ENCODE measurements at places on chromosomes 6 and 20.

- no peaks in the 10 kb centered on the region for H3K4me1 ChIP-seq
- no peak overlapping the region for H3K4me3 ChIP-seq
- no peak overlapping the region for H3K27ac ChIP-seq
- H3K27me3 ChIP-seq, result no peaks in the 10 kb centered on the region
- no peaks in the 10 kb centered on the region for H3K36me3 ChIP-seq
Measured at GRCh38 chr6:115310156-115310555, 750.5 kb downstream of the FRK start.

GRCh38 chr20:40673442-40673841, 15.6 kb downstream of the MAFB start:
- H3K27ac ChIP-seq, result no peak overlapping the region
- peaks cover 25% of the 10 kb centered on the region for H3K27me3 ChIP-seq
- no peak overlapping the region for H3K4me3 ChIP-seq
- no peaks in the 10 kb centered on the region for H3K4me1 ChIP-seq

DNA sequence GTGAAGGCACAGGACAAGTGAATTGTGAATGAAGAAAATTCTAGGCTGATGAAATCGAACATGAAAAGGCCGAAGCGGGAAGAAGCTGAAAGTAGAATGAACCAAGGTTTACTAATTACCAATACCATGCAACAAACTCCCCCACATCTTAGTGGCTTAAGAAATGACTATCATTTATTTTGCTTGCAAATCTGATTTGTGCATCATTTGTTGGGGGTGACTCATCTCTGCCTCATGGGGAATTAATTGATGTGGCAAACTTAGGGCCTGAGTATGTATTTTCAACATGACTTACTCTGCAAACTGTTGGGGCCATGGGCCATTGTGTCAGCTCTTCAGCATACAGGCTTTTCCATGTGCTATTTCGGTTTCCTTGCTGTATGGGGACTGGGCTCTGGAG, 26.8 kb downstream of the PPP1R14C start:
- no peak overlapping the region for H3K4me3 ChIP-seq
- H3K27me3 ChIP-seq, result no peaks in the 10 kb centered on the region
- no peak for DNase-seq
- no peak overlapping the region for H3K27ac ChIP-seq
- H3K36me3 ChIP-seq, result no peaks in the 10 kb centered on the region
- H3K4me1 ChIP-seq, result no peaks in the 10 kb centered on the region

DNA sequence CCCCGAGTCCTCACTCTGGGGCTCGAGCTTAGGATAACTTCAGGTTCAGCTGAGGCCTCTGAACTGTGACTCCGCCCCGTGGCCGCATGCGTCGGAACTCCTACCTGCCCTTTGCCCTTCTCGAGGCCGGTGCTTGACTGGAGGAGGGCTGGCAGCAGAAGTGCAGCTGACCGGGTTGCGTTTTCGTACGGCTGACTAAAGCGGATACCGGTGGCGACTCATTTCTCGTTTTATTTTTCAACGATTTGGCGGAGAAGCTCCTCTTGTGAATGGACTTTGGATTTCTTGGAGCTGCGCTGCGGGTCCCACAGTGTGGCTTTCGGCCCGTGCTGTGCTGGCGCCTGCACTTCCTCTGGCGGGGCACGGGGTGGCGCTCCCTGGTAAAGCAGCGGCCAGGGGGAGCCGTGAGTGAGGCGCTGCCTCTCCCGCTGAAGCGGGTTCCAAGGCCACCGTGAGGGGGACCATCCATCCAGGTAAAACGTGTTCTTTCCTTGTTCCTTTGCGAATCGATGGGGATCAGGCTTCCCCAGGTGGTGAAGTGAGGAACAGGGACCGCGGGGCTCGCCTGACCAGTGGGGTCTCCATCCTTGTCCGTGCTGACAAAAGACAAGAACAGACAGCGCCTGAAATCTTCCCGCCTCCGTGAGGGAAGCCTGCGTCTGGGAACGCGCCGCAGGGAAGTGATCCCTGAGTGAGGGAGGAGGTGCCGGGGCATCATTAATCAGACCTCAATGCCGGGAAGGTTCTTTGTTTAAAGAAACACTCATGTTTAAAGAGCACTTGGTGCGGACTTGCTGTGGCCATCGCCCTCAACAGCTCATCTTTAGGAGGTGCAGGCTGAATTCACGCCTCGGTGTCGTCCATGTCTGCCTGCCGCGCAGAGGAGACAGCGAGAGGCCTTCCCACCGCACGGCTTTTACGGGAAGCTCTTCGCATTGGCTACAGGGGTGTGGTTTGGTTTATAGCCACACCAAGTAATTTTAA, 38.8 kb downstream of the ERMARD start:
- peaks cover 6% of the 10 kb centered on the region for H3K27me3 ChIP-seq
- peak overlapping the region; percentile 80 for H3K27ac ChIP-seq
- no peaks in the 10 kb centered on the region for H3K36me3 ChIP-seq
- peak; percentile 93 for DNase-seq

DNA sequence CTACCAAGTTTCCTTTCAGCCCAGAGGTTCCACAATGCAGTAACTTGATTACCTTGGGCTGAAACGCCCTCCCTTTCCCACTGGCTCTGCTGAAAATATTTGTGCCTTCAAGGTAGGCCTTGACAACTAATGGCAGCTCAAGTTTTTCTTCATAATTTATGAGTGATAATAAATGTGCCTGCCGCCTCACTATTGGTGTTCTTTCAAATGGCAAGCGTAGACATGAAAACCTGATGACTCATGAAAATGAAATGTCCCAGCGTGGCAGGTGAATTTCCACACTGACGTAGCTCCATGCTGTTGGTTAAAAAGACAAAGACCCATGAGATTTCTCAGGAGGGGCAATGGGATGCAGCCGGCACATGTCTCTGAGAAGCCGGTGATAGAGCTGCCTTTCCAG, 107.2 kb upstream of the GGTLC1 start:
- no peaks in the 10 kb centered on the region for H3K27me3 ChIP-seq
- no peaks in the 10 kb centered on the region for H3K36me3 ChIP-seq
- H3K4me3 ChIP-seq, result no peak overlapping the region
- H3K4me1 ChIP-seq, result peaks cover 6% of the 10 kb centered on the region

GRCh38 chr20:6075428-6076219, 21.8 kb upstream of the LRRN4 start:
- no peak for DNase-seq
- no peaks in the 10 kb centered on the region for H3K27me3 ChIP-seq
- no peak overlapping the region for H3K27ac ChIP-seq
- no peaks in the 10 kb centered on the region for H3K4me1 ChIP-seq

- no peak for DNase-seq
- no peak overlapping the region for H3K27ac ChIP-seq
- no peaks in the 10 kb centered on the region for H3K36me3 ChIP-seq
- H3K4me3 ChIP-seq, result peak overlapping the region; percentile 67
Measured at GRCh38 chr20:8361006-8361652, 229.1 kb downstream of the PLCB1 start.

DNA sequence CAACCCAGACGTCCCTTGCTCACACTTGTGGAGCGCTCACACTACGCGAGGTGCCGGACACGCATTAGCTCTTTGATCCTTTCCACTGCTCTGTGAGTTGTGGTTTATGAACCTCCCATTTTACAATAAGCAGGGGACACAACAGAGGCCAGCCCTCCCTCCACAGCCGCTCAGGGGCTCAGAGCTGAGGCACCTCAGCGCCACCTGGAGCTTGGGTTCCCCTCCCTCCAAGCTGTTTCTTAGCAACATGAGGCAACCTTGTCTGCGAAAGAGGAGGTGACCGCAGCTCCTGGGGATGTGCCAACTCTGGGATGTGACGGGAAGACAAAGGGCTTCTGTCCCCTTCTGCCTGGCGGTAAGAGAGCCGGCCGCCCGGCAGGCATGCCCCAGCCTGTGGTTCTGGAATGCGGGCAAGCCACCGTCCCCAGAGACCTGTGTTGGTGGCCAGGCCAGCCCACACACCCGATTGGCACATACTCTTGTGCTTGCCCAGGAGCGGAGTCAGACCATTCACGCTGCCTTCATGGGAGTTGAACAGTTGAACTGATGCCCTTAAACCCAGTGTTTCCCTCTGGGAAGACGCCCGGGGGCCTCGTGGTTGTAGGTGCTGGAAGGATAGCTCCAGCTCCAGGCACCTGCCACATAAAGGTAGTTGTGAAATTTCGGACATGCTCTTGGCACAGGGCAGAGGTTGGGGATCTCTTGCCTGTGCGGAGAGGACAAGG, 44.5 kb downstream of the RBM38 start:
- no peak overlapping the region for H3K4me3 ChIP-seq
- H3K27ac ChIP-seq, result no peak overlapping the region

GRCh38 chr20:19775353-19776253, 17.5 kb downstream of the RIN2 start:
- DNase-seq, result no peak
- H3K4me3 ChIP-seq, result no peak overlapping the region
- H3K36me3 ChIP-seq, result no peaks in the 10 kb centered on the region
- H3K4me1 ChIP-seq, result no peaks in the 10 kb centered on the region
- H3K27me3 ChIP-seq, result no peaks in the 10 kb centered on the region

- no peak for DNase-seq
- no peak overlapping the region for H3K27ac ChIP-seq
- H3K4me1 ChIP-seq, result no peaks in the 10 kb centered on the region
- H3K36me3 ChIP-seq, result peaks cover 17% of the 10 kb centered on the region
- no peak overlapping the region for H3K4me3 ChIP-seq
Measured at GRCh38 chr20:38842026-38842425, 36.5 kb downstream of the PPP1R16B start.

GRCh38 chr20:64146936-64147477, 17.2 kb upstream of the MYT1 start:
- no peak overlapping the region for H3K4me3 ChIP-seq
- no peaks in the 10 kb centered on the region for H3K4me1 ChIP-seq
- H3K27ac ChIP-seq, result no peak overlapping the region
- H3K36me3 ChIP-seq, result no peaks in the 10 kb centered on the region

- no peaks in the 10 kb centered on the region for H3K27me3 ChIP-seq
- H3K4me3 ChIP-seq, result no peak overlapping the region
- no peaks in the 10 kb centered on the region for H3K4me1 ChIP-seq
- DNase-seq, result no peak
- H3K36me3 ChIP-seq, result no peaks in the 10 kb centered on the region
- no peak overlapping the region for H3K27ac ChIP-seq
Measured at GRCh38 chr6:91860541-91861335, 1273.9 kb upstream of the MAP3K7 start.

- H3K27ac ChIP-seq, result no peak overlapping the region
- H3K36me3 ChIP-seq, result no peaks in the 10 kb centered on the region
Measured at GRCh38 chr20:8540466-8540865, 408.4 kb downstream of the PLCB1 start.

DNA sequence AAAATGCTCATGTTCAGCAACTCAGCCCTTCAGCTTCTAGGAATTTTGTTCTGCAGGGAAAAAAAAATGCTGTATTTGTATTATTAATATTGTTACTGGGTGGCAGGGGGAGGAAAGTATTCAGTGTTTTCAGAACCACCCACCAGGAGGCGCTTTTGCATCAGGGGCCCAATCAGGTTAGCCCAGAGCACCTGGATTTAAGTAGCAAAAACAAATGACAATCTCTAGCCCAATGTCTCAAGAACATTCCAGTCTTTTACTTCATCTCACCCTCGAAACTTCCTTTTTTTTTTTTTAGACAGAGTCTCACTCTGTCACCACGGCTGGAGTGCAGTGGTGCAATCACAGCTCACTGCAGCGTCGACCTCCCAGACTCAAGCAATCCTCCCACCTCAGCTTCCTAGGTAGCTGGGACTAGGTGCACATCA, 635 bp upstream of the C20orf203 start:
- DNase-seq, result peak; percentile 85
- peaks cover 4% of the 10 kb centered on the region for H3K4me1 ChIP-seq
- no peaks in the 10 kb centered on the region for H3K27me3 ChIP-seq
- no peaks in the 10 kb centered on the region for H3K36me3 ChIP-seq
- no peak overlapping the region for H3K4me3 ChIP-seq
- no peak overlapping the region for H3K27ac ChIP-seq

DNA sequence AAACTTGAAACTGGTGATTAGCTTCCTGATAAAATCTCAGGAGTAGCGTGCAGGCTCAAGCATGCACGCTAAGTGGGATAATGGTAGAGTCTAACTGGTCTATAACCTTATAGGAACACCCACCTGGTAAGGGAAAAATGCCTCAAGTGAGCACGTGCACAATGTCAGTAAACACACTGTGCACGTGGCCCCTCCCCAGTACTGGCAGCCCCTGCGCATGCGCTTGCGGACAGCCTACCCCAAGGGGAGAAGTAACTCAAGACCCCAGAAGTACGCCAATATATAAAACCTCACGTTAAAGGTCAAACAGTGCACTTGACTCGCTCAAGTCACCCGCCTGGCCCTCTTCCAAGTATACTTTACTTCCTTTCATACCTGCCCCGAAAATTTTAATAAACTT, 23.1 kb upstream of the DOK5 start:
- H3K36me3 ChIP-seq, result no peaks in the 10 kb centered on the region
- H3K4me1 ChIP-seq, result no peaks in the 10 kb centered on the region
- no peaks in the 10 kb centered on the region for H3K27me3 ChIP-seq
- no peak overlapping the region for H3K4me3 ChIP-seq
- H3K27ac ChIP-seq, result no peak overlapping the region
- no peak for DNase-seq

DNA sequence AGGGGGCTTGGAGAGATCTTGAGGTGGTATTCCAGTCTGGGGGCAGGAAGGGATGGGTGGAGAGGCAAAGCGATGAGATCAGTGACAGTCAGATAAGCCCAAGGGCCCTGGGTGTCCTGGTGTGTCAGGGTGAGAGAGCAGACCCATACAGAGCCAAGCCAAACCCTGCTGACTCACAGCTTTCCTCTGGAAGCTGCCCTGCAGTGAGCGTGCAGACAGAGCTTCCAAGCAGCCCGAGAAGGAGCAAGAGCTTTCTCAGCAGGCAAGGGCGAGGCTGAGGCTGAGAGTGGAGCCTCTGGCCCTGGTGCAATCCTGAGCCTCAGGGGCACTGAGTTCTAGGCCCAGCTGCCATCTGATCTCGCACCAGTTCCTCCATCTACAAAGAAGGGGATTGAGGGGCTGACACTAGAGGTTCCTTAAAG, 91.1 kb upstream of the HIVEP1 start:
- no peaks in the 10 kb centered on the region for H3K4me1 ChIP-seq
- H3K4me3 ChIP-seq, result no peak overlapping the region
- no peaks in the 10 kb centered on the region for H3K36me3 ChIP-seq

- DNase-seq, result no peak
- no peak overlapping the region for H3K27ac ChIP-seq
- no peak overlapping the region for H3K4me3 ChIP-seq
- H3K27me3 ChIP-seq, result no peaks in the 10 kb centered on the region
- H3K4me1 ChIP-seq, result no peaks in the 10 kb centered on the region
Measured at GRCh38 chr20:61497029-61497627, 245.1 kb downstream of the CDH4 start.

GRCh38 chr6:166308033-166308768, at the start of gene PRR18:
TSS of gene PRR18 (minus strand) at chr6:166308392. CDS start at chr6:166308142, 250 bp downstream.
- no peak within 1 kb of the TSS for H3K27ac ChIP-seq
- DNase-seq, result peak; percentile 77
- peaks cover 61% of the 10 kb centered on the region for H3K27me3 ChIP-seq
- H3K36me3 ChIP-seq, result no peaks in the 10 kb centered on the region

- DNase-seq, result no peak
- no peaks in the 10 kb centered on the region for H3K27me3 ChIP-seq
- no peaks in the 10 kb centered on the region for H3K4me1 ChIP-seq
- H3K27ac ChIP-seq, result no peak overlapping the region
- H3K36me3 ChIP-seq, result no peaks in the 10 kb centered on the region
Measured at GRCh38 chr6:71252960-71253359, 35.7 kb upstream of the OGFRL1 start.

GRCh38 chr20:61026731-61027130, 225.3 kb upstream of the CDH4 start:
- no peak overlapping the region for H3K27ac ChIP-seq
- no peak overlapping the region for H3K4me3 ChIP-seq
- DNase-seq, result no peak
- no peaks in the 10 kb centered on the region for H3K36me3 ChIP-seq
- no peaks in the 10 kb centered on the region for H3K27me3 ChIP-seq

Measured in endodermal cell (in vitro differentiated cells).